Stimulated activated CD8-positive, alpha-beta memory T cell treated with anti-CD3 and anti-CD28 coated beads, Interleukin-4, amount 100 ng/mL, for 48 hours (primary cell): ENCODE measurements at places on chromosomes 7 and 10.
A peak's percentile ranks its signal among the peaks of the same experiment; 100 is the strongest.

DNA sequence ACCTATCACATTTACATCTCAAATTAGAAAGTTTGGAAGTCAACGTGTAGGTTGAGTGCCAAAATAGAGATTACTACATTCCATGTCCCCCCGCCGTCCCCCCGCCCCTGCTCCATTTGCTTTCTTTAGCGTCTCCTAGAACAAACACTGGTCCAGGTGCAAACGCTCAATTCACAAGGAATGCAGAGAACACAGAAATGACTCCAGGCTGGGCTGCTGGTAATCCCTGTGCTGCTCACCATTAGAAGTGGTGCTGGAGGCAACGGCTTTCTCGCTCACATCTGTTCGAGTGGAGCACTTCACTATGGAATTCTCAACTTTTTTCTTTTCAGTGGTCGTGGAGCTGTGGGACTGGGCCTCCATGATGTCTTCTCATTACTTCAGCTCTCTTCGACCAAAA, 14.1 kb downstream of the GLI3 start:
- no peak for DNase-seq

DNA sequence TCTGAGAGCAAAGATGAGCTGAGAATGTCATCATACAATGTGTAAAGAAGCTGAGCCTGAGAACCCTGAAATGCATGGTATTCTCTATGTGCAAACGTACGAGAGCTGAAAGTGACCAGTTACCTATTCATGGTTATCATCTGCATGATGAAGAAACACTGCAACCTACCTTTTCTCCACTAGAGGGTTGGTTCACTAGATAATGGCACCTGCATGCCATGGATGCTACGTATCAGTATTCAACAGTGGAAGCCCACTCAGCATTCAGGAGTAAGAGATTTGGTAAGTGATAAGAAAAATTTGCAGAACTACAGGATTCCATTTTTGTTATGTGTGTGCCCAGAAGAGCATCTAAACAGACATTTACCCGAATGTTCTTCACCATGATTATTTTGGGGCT, 145.4 kb downstream of the PTPRN2 start:
- DNase-seq, result no peak

DNA sequence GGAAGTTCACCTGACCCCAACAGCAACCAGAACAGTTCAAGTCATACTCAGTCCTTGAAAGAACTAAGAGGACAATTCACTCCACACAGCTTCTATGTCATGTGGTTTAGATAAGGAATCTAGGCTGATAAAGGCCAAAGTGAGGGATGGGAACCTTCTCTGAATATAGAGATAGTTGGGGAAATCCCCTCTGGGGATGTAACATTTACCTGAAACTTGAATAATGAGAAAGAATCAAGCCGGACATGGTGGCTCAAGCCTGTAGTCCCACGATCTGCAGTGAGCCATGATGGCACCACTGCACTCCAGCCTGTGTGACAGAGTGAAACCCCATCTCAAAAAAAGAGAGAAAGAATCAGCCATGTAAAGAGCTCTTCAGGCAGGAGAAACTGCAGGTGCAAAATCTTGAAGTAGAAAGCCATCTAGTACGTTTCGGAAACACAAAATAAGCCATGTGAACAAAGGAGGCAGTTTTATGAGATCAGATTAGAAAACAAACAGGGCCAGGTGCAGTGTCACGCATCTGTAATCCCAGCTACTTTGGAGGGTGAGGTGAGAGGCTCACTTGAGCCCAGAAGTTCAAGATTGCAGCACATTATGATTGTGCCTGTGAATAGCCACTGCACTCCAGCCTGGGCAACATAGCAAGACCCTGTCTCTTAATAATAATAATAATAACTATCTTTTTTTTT, 4.5 kb upstream of the DNMBP start:
- DNase-seq, result no peak

DNA sequence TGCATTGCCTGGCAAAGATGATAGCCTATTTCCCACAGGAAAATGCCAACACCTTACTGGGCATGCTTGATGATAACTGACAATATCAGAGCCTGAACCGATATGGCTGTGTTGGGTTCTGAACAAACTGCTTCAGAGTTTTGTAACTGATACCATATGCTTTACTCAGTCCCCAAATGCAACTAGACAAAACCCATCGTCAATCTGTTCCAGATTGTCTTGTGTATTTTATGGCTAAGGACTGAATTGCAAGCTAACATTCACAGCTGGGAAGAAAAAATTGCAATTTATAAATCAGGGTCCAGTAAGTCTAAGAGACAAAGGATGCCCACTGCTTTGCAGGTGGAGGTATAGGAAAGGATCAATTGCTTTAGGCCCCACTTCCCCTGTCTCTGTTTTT, 116.8 kb upstream of the WNT16 start:
- DNase-seq, result no peak

DNA sequence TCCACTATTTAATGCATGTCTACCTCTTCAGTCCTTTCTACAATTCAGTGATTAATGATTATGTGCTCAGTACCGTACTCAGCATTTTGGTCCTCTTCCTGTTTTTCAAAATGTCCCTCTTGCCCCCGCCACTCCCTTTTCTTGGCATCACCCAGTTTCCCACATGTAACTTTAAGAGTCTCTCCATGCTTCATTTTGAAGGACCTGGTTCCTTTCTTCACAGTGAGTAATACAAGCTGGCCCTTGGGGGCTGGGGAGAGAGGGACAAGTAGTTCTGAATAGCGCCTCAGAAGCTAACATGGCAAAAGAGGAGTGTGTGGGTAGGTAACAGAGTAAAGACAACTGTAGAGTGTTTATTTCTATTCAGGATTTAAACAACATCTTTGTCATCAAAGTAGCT, 34.6 kb upstream of the SLIT1 start:
- no peak for DNase-seq

DNA sequence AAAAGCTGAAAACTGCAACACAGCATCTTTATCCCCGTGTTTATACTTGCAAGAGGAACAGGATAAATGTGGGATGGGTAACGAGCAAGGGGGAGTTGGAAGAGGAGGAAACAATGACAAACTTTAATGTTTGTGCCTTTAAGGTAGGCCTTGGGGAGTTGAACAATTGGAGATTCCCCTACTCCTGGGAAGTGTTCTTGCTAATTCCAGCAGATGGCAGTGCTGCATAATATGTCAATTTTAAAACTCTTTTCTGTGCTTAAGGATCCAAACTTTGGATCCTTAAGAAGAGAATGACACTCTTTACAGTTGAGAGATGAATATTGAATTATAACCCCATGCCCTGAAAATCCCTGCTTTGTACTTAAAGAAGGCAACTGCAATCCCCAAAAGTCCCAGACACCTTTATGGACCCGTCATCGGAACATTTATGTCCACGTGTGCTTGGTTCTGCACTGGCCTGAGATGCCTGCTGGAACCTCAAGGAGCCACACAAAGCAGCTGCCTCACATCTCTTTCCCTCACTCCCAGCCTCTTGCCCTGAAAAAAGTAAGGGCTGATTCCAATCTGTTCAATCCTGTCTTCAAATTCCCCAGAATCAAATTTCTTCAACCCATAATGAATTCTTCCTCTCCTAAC, 12.0 kb downstream of the IFIT5 start:
- DNase-seq, result no peak

GRCh38 chr7:73353243-73353642, 25.3 kb downstream of the FKBP6 start:
- no peak for DNase-seq

DNA sequence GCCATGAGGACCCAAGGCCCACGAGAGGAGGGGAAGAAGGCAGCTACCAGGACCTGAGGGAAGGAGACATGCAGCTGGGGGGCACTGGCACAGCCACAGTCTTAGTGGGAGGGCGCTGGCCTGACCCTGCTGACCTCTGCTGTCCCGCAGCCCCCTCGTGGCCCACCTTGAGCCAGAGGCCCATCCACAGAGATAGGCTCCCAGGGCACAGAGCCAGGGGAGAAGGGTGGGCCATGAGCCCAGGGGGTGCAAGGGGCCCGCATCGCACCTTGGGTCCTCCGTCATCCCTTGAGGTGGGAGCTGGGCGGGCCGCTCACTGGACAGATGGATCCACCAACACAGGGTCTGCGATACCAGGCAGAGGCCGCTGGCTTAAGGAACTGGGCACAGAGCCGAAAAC, 387.7 kb upstream of the PFKP start:
- no peak for DNase-seq

GRCh38 chr10:1367938-1368841, 312.0 kb downstream of the WDR37 start:
- DNase-seq, result peak; percentile 6
